ENCODE measurements at places on chromosomes 7 and 10.

DNA sequence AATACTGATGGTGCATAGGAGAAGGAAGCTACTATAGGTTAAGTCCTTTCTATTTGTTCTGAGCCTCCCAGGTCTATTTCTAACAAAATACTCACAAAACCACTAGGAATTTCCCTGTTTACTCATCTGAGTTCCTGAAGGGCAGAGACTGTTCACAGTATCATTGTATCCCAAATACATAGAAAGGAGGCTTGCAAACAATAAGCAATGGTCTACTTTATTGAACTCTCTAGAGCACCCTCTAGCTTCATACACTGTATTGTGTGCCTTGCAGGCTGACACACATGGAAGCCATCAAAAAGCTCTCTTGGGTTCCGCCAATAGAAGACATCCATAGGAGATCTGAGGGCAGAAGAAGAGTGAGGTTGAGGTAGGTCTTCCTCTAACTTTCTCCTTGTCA, 826.1 kb downstream of the GRM8 start:
- no peak for DNase-seq

DNA sequence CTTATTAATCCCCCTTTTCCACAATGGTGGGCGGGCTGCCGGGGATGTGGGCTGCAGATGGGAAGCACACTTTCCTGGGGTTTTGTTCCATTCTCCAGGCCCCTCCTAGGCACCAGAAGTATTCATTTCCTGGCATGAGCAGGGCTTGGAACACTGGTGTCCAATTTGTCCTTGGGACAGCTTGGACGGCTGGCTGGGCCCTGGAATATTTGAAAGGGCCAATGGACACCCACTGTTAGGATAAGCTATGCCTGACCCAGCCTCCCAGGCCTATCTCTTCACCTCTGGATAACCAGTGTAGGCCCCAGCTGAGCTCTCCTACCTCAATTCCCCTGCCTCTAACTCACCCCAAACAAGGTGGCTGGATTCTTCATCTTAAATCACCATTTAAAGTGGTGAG, 354.9 kb downstream of the PTEN start:
- no peak for DNase-seq

GRCh38 chr7:133702078-133702477, 425.1 kb upstream of the LRGUK start:
- no peak for DNase-seq

DNA sequence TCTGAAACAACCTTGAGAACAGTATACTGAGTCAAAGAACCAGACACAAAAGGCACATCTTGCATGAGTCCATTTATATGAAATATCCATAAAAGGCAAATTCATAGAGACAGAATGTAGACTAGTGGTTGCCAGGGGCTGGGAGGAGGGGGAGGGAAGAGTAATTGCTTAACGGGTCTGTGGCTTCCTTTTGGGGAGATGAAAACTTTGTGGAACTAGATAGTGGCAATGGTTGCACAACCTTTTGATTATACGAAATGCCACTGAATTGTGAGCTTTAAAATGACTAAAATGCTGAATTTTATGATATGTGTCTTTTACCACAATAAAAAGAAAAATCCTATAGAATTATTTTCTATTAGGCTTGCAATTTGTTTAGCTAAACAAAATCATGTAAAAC, 16.8 kb downstream of the ADRB1 start:
- no peak for DNase-seq

DNA sequence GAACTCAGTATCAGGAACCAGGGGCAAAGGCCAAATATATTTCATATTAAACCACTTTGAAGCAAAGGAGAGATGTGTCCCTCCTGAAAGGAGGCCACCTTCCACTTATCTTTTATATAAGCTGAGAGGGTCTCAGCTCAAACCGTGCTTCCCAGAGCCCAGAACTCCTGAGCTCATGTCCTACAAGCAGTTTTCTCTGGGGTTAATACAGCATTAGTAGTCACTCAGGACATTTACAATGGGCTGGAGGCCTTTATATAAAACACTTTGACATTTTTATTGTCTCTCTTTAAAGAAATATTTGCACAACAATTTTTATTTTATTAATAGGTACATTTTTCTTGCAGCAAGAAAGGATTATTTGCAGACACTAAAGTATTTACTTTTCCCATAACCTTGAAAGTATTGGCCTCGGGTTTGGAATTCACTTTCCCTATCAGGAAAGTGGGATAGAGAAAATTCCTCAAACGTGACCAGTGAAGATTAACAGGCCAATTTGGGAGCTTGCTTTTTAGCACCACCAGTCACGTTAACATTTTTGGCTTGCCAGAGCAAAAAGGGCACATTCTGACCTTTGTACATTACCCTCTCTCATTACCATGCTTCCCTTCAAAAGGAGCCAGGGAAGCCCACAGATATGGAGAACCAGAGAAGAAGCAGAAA, 464.9 kb upstream of the NRP1 start:
- no peak for DNase-seq

- DNase-seq, result no peak
Measured at GRCh38 chr10:13904064-13904463, 317.3 kb downstream of the PRPF18 start.

GRCh38 chr7:84188786-84189405, 5.7 kb downstream of the SEMA3A start:
- DNase-seq, result peak; percentile 48

DNA sequence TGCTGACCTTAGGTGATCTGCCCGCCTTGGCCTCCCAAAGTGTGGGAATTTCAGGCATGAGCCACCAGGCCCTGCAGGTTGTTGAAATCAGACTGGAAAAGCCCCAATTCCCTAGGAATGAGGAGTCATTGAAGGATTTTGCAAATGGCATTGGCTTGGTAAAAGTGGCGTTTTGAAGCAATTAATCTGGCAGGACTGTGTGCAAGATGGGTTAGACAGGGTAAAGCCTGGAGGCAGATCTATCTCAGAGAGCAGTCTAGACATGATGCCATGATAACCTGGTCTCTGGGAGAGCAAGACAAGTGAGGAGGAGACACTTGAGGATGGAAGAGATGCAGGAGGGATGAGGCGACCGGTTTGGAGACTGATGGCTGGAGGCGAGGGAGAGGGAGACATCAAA, 45.7 kb upstream of the UBE2H start:
- DNase-seq, result no peak

- DNase-seq, result no peak
Measured at GRCh38 chr10:79923145-79923544, 25.8 kb downstream of the SFTPD start.

- DNase-seq, result no peak
Measured at GRCh38 chr10:99920901-99921300, 88.8 kb downstream of the DNMBP start.

DNA sequence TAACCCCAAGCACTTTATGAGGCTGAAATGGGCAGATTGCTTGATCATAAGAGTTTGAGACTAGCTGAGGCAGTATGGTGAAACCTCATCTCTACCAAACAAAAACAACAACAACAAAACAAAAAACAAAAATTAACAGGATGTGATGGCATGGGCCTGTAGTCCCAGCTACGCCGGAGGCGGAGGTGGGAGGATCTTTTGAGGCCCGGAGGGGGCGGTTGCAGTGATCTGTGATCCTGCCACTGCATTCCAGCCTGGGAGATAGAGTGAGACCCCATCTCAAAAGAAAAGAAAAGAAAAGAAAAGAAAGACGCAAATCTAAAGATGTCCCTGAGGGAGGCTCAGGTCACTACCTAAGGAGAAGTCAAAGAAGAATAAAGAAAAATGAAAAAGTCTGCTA, 35.3 kb upstream of the AGR2 start:
- no peak for DNase-seq

DNA sequence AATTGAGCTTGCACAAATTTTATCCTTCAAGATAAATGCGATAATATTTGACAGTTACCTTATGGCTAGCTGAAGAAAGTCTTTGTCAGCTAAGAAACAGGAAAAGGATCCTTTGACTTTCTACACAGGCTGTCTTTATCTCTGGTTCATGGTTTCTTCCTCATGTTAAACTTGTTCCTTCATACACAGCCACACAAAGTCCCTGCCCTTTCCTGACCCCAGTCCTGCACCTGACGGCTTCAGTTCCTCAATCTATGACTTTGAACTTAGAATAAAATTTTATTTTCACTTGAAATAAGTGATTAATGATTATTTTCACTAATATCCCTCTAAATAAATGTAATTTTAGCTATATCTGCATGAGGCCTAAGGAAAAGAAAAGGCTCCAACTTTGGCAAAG, 77.8 kb upstream of the PRSS1 start:
- no peak for DNase-seq

DNA sequence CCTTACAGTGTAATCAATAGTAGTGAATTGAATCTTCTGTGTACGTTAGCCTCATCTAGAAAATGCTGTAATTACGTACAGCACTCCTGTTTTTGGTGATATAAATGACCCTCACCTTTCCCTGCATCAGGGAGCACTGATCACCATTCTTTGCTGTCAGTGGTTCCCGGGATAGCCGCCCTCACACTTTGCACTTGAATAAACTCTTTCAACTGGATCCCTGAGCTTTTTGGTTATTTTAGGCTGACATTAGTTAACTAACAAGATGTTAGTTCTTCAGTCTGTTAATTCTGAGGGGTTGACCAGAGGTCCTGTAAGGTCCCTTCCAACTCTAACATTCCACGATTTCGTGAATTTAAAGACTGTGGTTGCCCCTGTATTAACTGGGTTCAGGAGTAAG, 23.4 kb upstream of the ZC3HAV1 start:
- no peak for DNase-seq

DNA sequence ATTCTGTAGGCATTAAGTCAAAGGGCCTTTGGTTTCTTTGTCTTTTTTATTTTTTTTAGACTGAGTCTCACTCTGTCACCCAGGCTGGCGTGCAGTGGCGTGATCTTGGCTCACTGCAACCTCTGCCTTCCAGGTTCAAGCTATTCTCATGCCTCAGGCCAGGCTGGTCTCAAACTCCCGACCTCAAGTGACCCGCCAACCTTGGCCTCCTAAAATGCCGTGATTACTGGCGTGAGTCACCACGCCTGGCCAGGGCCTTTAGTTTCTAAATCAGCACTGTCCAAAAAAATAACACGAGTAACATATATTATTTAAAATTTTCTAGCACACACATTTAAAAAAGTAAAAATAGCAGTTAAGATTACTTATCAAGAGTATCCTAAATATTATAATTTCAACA, 11.1 kb upstream of the ACSL5 start:
- no peak for DNase-seq

DNA sequence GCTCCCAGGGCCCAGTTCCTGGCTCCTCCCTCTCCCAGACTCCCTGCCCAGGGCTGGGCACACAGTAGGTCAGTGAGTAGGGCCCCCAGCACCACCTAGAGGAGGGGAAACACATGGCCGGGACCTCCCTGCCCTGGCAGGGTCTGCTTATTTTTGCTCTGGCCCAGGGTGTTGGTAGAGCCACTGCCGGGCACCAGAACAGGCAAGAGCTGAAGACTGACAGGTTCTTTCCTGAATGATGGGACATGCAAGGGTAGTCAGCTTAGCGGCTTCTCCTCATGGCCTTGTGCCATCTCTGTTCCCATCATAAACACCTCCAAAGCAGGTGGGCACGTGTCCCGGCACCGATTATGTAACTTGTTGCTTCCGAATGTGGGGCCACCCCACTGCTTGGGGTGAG, 86.5 kb downstream of the NEURL1 start:
- no peak for DNase-seq

DNA sequence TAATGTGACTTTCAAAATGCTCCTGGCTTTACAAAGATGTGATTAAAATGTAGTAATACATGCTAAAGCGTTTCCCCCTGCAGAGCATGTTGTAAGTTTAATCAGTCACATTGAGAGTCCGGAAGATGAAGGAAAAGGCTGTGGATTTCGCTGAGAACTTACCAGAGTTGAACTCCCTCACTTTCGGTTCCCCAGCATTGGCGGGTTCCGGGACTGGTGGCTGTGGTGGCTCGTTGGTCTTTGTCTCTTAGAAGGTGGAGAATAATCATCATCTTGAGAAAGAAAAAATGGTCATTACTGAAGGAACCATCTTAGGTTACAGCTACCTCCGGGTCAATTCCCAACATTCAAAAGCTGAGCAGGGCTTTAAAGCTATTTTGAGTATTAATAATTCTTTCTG, 9.6 kb upstream of the NUPR2 start:
- DNase-seq, result no peak

- no peak for DNase-seq
Measured at GRCh38 chr10:22854935-22855421, 72.9 kb upstream of the ARMC3 start.

- no peak for DNase-seq
Measured at GRCh38 chr10:72747521-72747920, 55.6 kb downstream of the MCU start.

GRCh38 chr7:2149672-2150444, 82.9 kb downstream of the MAD1L1 start:
- DNase-seq, result no peak

DNA sequence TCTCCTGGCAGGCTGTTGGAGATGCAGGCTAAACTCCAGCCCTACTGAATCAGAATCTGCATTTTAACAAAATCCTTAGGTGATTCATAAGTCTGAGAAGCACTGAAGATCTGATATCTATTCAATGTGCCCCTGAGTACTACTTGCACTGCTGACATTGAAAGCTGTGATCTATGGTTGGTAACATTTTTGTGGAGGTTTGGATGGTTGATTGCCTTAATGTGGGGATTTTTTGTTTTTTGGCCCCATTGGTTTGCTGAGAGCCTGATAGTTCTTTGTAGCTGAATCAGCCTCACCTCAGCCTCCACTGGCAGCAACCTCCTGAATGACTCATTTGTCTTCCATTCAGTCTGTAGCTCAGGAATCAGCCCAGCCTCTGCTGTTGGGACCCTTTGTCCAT, 14.7 kb upstream of the LRRN3 start:
- no peak for DNase-seq

DNA sequence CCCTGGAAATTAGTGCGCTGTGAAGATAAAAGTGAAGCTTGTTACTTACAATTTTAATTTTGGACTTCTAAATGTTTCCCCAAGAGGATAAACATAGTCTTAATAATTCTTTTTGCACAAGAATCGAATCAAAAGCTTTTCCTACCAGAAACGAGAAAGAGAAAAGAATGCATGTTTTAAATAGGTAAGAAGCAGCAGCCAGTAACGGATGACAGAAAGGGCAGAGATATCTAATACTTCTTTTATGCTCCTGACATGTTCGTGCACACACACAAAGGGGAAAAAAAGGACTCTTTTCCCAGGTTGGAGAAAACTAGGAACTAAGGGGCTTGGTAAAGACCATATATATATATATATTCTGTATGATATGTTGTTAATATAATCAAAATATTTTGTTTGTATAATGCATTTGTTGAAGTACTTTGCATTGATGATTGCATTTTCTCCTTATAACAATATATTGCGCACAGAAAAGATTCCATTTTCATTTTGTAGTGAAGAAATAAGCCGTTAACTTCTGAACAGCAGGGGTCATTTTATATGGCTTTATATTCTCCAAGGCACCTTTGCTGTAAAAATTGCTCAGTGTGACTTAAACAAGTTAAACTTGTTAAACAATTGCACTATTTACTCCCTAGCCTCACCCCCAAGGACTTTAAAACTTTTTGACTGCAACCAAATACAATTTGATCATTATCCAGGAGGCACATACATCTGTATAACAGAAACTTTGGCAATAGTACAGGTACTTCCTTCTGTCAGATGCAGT, 2.2 kb downstream of the PRKAR2B start:
- DNase-seq, result no peak

DNA sequence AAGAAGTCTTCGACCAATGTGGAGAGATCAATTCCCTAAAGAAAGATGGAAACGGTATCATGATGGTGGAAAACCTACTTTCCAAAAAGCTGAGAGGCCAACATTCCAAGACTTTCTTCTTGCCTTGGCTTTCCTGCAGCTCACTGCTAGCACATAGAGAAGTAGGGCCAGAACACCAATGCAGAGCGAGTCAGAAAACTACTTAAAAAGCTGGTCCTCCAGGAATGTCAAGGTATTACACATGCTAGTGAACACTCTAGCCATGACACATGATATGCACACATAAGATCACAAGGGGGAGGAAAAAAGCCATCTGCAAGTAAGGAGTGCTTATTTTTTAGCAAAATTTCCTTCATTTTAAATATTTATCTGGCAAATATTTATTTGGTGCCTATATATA, 22.7 kb downstream of the GPAM start:
- no peak for DNase-seq
